ENCODE measurements at places on chromosomes 11 and 22. TPM values are rescaled to one million over a fixed set of nuclear protein-coding genes. Genes with fewer than 3 reads are reported as not detected.

DNA sequence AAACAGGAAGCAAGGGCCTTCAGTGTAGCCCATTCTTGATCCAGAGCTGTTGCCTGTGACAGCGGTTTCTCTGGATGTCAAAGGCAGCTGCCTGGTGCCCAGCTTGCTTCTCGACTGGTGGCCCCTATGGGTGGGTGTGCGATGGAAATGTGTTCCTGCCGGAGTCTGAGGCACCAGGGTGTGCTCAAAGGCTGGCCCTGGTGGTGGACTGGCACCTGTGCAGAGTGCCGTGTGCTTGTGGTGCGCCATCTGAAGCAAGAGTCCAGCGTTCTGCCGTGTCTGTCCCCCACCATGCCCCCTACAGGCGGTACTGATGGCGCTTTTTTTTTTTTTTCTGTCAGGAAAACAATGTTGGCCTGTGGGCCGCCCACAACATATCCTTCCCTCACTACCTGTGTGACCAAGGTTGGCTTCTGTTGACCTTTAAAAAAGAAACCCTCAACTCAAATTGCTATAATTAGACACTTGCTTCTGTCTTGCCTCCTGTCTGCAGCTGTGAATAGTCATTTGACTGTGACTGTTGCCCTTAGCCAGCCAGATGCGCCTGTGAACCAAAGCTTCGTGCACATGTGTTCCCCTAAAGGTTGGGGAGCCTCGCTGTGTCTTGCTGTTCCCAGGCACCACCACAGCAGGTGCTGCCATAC lies 4.7 kb upstream of the RANBP1 start:
- peak; percentile 6 for DNase-seq

GRCh38 chr11:13550761-13551160 lies 55.0 kb upstream of the PTH start:
- no peak for DNase-seq

- DNase-seq, result no peak
Measured at GRCh38 chr11:2306877-2307500, 5.2 kb downstream of the TSPAN32 start.

DNA sequence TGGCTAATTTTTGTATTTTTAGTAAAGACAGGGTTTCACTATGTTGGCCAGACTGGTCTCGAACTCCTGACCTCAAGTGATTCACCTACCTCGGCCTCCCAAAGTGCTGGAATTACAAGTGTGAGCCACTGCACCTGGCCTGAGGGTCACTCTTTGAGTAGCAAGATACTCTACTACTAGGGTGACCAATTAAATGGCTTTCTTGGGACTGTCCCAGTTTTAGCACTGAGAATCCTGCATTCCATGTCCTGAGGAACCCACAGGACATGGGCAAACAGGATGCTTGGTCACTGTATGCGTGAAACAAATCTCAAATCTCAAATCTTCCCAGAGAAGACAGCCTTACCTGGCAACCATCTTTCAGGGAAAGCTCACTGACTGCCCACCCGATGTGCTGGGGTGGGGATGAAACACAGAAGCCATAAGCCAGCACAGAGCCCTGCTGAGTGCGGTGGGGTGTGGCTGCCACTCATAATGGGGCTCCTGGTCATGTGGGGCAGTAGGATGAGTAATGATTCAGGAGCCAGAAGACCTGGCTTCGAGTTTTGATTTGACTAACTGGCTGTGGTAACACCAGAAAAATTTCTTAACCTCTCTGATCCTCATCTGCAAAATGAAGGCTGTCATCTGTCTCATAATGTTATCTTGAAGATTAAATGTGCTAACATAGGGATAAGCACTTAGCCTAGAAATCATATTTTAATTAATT lies 11.5 kb downstream of the CLMP start:
- DNase-seq, result no peak

DNA sequence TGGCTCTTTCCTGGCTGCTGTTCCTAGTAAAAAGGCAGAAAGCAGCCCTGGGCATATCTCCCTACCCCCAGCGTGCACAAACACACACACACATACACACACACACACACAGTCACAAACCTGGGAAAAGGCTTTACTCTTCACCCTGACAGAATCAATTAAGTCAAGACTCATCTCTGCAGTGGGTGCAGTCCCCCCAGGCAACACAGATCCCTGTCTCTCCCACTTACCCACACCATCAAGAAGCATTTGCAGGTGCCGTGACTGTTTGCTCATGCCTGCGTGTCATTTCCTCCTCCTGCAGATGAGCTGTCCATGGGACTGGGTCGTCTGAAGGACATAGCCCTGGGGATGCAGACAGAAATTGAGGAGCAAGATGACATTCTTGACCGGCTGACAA lies 28.6 kb downstream of the SNAP29 start:
- DNase-seq, result no peak

- DNase-seq, result no peak
Measured at GRCh38 chr11:13291800-13292199, 14.2 kb downstream of the BMAL1 start.

DNA sequence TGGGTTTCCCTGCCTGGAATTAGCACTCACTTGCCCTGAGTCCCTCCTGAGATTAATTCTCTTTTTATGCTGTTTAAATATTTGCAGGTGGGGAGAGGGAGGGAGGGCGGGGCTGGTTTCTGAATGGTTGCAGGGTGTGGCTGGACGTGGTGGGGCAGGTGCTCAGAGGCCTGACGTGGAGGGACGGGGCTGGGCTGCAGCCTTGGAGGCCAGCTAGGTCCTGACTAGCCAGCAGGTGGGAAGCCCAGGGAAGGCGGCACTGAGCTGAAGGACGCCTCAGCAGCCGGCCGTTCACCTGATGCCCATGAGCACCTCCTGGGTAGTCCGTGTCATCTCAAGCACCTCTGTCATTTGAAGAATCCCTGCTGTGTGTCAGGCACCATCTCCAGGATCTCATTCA lies 21.3 kb downstream of the SGSM1 start:
- DNase-seq, result no peak

- DNase-seq, result no peak
Measured at GRCh38 chr22:38165922-38166593, 15.6 kb downstream of the PLA2G6 start.

DNA sequence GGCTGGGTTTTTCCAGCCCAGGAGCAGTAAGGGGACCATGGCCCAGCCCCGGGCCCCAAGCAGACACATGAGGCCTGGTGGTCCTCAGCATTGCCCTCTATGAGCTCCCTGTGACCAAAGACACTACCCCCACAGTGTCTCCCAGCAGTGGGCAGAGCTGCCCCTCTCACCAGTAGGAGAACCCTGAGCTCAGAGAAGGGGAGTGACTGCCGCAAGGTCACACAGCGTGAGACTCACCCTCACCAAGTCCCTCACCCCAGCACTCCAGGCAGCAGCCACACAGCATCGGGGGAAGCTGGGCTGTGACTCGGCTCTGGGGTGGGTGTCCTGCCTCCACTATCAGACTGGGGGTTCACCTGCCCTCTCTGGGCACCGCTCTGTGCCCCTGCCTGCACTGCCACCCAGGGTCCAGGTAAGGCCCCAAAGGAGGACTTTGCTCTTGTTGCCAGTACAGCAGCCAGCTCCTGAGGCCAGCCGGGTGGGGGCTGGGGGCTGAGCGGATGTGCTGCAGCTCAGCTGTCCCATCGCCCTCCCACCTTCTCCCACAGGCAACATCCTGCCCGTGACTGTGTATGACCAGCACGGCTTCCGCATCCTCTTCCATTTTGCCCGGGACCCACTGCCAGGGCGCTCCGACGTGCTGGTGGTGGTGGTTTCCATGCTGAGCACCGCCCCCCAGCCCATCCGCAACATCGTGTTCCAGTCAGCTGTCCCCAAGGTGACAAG lies 7.9 kb upstream of the SH3BP1 start:
- no peak for DNase-seq

- DNase-seq, result no peak
Measured at GRCh38 chr11:63532799-63533475, 3.7 kb upstream of the PLAAT4 start.

The ACAD8 gene
- 40.7 TPM for total RNA-seq

The WNT7B gene
- not detected for total RNA-seq
